ENCODE measurements at places on chromosomes 1 and 21.

DNA sequence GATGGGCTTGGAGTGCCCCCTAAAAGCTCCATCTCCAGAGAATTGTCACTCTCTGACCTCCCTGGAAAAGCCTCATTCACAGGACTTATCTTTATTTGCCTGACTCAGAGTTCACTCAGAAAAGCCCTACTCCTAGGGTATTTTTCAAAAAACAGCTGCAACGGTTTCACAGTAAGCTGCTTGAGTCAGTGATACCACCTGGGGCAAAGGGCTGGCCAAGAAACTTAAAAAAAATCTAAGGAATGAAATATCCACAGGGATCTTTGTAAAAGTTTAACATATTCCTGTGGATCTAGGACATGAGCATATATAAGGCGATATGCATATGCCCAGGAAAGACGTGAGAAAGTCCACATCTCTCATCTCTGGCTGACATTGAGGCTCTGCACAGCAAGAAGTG lies 33.8 kb upstream of the TSPAN2 start:
- DNase-seq = no peak

DNA sequence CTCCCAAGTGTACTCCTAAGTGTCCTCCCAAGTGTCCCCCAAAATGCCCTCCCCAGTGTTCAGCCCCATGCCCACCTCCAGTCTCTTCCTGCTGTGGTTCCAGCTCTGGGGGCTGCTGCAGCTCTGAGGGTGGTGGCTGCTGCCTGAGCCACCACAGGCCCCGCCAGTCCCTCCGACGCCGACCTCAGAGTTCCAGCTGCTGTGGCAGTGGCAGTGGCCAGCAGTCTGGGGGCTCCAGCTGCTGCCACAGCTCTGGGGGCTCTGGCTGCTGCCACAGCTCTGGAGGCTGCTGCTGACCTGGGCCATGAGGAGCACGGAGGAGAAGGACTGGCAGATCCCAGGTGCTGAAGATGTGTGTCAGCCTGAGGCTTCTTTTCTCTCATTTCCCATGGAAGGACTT lies 993 bp downstream of the LCE5A start:
- no peak for DNase-seq

GRCh38 chr21:33820230-33820770 lies 95.3 kb downstream of the ATP5PO start:
- no peak for DNase-seq

DNA sequence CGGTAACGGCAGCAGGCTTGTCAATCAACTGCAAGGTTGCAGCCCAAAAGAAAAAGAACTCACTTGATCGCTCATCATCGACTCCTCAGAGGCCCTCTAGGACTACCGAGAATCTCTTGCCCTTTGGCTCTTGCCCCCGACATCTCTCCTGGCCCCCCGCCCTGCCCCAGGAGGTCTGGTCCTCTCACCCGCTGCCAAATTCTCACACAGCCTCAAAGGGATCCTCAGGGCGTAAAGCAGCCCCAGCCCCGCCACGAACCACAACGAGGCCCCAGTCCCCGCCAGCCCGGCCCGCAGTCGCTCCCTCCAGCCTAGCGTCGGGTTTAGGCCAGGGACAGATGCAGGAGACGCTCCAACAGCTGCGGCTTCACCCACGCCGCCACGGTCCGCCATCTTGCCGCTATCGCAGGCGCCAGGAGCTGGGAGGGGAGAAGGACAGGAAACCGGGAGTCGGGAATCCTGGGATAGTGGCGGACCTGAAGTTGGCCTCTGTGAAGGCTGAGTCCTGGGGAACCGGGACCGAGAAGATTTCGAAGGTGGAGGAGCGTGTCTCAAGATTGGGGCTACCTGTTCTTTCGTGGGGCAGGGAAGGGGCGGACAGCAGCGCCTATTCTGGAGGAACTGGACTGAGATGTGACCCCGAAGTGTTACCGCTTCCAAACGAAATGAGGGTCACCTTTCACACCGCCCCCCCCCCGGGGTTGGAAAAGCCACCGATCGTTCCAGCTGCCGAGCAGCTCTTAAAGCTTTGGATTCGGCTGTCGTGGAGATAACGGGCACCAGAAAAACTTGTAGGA lies at the start of gene ST7L:
Gene ST7L, minus strand, starts transcription at position 421 of the 797 bp plus-strand sequence. Its CDS starts 28 bp downstream, at position 393.
- peak; percentile 46 for DNase-seq

DNA sequence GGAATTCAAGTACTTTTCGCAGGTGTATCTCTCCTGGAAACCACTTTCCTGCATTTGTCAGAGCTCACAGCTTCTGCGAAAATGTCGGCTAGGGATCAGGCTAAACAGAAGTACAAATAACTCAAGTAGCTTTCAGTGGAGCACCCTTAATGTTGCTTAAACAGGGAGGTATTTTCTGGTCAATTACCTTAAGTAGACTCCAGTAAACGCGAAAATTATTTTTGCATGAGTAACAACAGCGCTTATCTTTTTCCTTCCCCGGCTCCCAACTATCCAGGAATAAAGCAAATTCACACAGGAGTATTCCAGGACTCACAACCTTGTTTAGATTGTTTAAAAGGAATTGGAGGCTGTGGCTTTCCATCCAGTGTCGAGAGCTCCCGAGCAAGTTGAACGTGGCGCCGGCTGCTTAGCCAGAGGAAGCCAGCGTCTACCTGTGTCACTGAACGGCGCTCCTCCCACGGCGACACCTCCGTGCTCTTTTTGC lies 7.3 kb upstream of the SIM2 start:
- DNase-seq = no peak

GRCh38 chr1:200369706-200370105 lies 40.1 kb downstream of the ZNF281 start:
- DNase-seq = peak; percentile 12

DNA sequence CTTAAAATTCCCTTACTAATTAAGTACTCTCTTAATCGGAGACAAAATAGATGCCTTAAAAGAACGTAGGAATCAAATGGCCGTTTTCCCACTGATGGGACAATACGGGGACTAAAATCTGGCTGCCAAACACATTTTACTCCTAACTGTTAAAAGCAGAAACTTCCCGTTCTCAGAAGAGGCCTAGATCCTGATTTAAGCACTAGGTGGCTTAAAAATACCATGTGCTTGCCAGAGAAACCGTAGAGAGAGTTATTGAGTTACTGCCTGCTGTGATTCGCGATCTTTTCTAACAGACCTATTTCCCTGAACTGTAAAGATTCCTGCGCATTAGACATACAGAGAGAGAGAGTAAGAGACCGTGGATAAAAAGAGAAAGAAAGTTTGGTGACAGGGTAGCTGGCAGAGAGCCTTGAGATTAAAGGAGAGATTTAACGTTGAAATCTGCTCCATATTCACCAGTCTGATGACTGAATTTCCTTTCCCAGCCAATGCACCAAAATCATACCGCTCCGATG lies 54.4 kb upstream of the STUM start:
- no peak for DNase-seq

GRCh38 chr1:26005434-26006105 lies 7.7 kb upstream of the PAFAH2 start:
- no peak for DNase-seq

- no peak for DNase-seq
Measured at GRCh38 chr1:66311628-66312027, 222.3 kb upstream of the SGIP1 start.

GRCh38 chr1:229710746-229711145 lies 84.7 kb downstream of the URB2 start:
- no peak for DNase-seq

GRCh38 chr1:78254517-78254916 lies 208.8 kb downstream of the GIPC2 start:
- no peak for DNase-seq

DNA sequence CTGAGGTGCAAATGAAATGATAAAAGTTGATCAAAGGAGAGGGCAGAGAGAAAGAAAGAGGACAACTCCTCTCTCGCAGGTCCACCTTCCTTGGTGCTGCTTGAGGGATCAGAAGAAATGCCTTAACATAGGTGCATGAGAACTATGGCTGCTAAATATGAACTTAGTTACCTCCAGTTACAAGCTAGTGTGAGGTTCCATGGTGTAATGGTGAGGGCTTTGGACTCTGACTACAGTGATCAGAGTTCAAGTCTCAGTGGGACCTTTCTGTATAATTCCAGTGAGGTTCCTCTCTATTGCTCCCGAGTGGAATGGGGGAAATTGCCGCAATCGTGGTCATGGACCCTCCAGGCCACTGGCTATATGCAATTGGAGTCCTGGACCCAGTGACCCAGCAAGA lies 387.3 kb downstream of the FAM72C start:
- no peak for DNase-seq

GRCh38 chr21:29499734-29500343 lies 201.1 kb downstream of the BACH1 start:
- DNase-seq = no peak

GRCh38 chr1:35191429-35192055 lies 1.4 kb downstream of the SFPQ start:
- DNase-seq = no peak

- peak; percentile 76 for DNase-seq
Measured at GRCh38 chr1:70034403-70034802, 171.0 kb downstream of the LRRC40 start.

DNA sequence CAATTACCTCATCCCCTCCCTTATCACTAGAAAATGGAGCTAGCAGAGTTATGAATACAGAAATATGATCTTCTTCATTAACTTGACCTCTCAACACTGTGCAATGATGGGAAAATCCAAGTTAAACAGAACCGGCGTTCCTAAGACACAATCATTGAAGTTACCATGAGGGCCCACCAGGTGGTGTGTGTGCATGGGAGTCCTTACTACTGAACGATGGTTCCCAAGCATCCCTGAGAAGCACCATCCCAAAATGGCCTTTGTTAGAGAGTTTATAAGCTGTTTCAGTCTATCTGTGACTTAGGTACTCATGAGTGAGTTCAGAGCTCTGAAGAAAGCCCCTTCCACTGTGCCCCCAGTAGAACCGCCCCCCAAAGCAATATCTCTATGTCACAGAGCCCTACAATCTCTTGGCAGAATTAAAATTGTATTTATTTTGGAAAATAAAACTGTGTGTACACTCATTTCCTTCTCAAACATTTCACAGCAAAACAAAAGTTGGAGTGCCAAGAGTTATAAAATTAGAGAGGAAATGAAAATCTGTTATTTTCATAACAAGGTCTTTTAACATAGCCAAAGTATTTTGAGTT lies 56.8 kb downstream of the PLD5 start:
- DNase-seq = no peak

GRCh38 chr1:65198096-65198495 lies 50.1 kb downstream of the AK4 start:
- no peak for DNase-seq

- DNase-seq = no peak
Measured at GRCh38 chr1:61887931-61888564, 145.8 kb downstream of the PATJ start.

- DNase-seq = no peak
Measured at GRCh38 chr1:34277150-34277549, 100.4 kb downstream of the C1orf94 start.

DNA sequence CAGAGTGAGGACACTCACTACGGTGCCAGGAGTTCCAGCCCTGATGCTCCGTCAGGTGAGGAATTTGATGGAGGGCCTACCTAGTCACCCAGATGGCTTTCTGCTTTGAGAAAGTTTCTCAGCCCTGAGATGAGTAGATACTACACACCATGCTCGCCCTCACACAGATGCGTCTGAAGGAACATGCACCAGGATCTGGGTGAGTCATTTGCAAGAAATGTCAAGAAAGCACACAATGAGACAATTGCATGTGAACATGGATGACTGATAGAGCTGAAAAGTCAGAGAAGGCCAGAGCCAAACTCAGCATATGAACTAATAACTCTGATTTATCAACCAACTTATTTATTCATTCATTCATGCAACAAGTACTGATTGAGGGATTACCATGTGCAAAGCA lies 483.9 kb downstream of the OMA1 start:
- DNase-seq = no peak

GRCh38 chr1:95655321-95656020 lies 421.5 kb downstream of the RWDD3 start:
- no peak for DNase-seq

- no peak for DNase-seq
Measured at GRCh38 chr1:47810964-47811682, 186.1 kb downstream of the TRABD2B start.

GRCh38 chr1:56404561-56405030 lies 174.8 kb downstream of the PLPP3 start:
- DNase-seq = no peak

GRCh38 chr1:237931581-237931980 lies 40.9 kb upstream of the ZP4 start:
- DNase-seq = no peak
